ENCODE measurements at places on chromosomes 4 and X.

DNA sequence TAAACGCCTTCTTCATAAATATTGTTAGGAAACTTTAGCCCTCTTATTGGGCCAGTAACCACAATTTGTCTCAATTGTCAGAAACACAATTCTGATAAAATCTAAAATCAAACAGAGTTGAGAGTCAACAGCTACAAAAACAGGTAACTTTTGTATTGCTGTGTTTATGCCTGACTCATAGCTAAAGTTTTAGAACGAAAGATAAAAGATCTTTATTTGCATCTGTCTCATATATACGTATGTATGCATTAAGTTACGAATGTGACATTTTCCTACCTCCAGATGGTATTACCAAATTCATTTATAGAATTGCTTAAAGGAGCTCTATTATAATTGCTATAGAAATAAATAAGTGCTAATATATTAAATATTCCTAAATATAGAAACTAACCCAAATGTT lies 887.9 kb upstream of the NDST4 start:
- DNase-seq, result no peak

DNA sequence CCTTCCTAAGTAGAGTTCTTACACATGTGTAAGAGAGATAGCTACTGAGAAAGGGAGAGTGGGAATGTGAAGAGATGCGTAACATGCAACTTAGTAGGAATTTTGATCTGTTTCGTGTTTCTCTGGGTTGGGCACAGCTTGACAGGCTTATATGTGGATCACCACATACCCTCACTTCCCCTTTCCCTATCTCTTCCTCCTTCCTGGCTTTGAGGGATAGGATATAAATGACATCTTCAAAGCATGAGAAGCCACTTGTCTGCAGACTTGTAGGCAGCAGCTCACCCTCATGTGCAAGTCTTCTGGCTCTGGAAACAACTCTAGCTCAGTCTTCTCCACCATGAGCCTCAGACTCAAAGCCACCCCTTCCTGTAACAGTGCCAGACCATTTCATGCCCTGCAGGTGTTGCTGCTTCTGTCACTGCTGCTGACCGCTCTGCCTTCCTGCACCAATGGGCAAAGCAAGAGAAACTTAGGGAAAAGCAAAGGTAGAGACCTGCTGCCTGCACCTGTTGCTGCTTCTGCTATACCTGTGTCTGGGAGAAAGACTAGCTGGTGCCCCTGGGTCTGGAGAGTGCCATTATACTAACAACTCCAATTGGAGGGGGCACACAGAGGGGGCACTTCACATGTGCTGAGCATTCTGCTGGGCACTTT lies 5.4 kb upstream of the PF4V1 start:
- DNase-seq, result no peak

GRCh38 chr4:126708716-126709115 lies 924.0 kb upstream of the INTU start:
- DNase-seq, result no peak

DNA sequence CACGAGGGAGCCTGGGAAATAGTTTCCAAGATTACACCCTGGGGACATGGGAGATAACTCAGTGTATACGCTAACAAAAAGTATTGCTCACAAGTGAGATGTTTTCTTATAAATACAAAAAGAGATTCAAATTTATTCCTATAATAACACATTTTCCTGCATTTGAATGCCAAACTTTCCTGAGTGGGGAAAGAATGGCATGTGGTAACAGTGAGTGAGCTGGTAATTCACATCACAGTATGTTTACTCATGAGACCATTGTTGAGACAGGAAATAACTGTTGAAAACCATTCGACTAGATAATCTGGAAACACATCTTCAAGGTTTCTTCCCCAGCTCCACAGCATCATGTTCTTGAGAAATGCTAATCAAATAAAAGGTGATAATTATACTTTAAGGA lies 109.1 kb downstream of the TASL start:
- no peak for DNase-seq
